Liver (tissue), 10 donors: ENCODE measurements at places on chromosomes 4 and X. TPM values are rescaled to one million over a fixed set of nuclear protein-coding genes. Genes with fewer than 3 reads are reported as not detected.

DNA sequence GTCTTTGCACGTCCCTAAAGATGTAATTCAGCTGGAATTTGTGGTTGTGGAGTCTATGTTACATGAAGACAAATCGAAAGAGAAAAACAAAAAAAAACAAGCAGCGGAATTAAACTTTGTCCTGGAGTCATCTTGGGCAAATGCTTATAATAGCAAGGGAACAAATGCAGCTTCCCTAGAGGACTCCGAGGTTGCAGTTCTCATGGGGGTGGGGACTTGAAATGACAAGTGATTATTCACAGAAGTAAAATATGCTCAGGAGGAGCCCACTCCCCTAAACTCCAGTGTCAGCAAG lies 362.4 kb downstream of the ARHGAP24 start:
- no peaks in the 10 kb centered on the region for H3K36me3 ChIP-seq
- no peak for DNase-seq
- no peaks in the 10 kb centered on the region for H3K4me1 ChIP-seq
- no peak overlapping the region for H3K27ac ChIP-seq
- H3K27me3 ChIP-seq, result no peaks in the 10 kb centered on the region

DNA sequence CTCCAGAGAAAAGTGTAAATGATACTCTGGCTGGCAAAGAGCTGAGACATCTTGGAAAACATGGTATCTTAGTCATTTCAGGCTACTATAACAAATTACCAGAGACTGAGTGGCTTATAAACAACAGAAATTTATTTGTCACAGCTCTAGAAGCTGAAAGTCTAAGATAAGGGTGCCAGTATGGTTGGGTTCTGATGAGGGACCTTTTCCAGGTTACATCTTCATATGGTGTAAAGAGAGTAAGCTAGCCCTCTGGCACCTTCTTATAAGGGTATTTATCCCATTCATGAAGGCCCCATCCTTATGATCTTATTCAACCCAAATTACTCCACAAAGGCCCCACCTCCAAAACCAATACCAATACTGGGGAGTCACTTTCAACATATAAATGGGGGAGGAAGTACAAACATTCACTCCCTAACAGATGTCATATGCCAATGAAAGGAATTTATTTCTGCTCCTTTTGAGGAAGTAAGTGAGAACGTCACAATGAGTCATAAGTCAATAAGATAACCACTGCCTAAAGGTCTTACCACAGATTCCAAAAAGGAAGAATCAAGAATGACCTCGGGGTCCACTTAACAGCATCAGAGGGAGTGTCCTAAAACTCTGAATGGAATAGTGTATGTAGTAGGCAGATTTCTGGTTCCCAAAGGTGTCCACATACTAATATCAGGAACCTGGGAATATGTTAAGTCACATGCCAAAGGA lies 246.6 kb downstream of the OPHN1 start:
- H3K4me3 ChIP-seq, result no peak overlapping the region
- no peaks in the 10 kb centered on the region for H3K4me1 ChIP-seq
- H3K27me3 ChIP-seq, result no peaks in the 10 kb centered on the region
- no peak overlapping the region for H3K27ac ChIP-seq

- no peaks in the 10 kb centered on the region for H3K36me3 ChIP-seq
- H3K27ac ChIP-seq, result no peak overlapping the region
- no peaks in the 10 kb centered on the region for H3K4me1 ChIP-seq
- no peak overlapping the region for H3K4me3 ChIP-seq
- no peaks in the 10 kb centered on the region for H3K27me3 ChIP-seq
- DNase-seq, result no peak
Observed at GRCh38 chrX:9495496-9495895, 30.6 kb downstream of the TBL1X start.

GRCh38 chrX:135185795-135186443 lies 14.7 kb upstream of the CT55 start:
- H3K4me3 ChIP-seq, result no peak overlapping the region
- H3K27me3 ChIP-seq, result no peaks in the 10 kb centered on the region
- no peak for DNase-seq
- no peaks in the 10 kb centered on the region for H3K36me3 ChIP-seq
- H3K27ac ChIP-seq, result no peak overlapping the region

DNA sequence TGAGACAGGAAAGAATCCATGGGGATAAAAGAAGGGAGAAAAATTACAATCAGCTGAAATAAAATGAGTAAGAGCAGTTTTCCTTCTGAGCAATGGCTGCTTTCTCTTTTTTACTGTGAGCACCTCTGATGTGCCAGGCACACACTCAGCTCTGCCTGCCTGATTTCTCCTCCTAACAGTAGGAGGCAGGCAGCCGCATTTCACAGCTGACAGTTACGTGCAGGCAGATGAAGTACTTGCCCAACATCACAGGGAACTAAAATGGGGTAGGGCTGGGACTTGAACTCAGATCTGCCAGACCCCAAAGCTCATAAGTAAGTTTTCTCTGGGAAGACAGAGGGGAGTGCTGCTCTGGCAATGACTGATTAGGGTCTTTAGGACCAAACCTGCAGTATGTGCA lies 54.6 kb downstream of the C4orf50 start:
- H3K27me3 ChIP-seq, result no peaks in the 10 kb centered on the region
- no peak overlapping the region for H3K4me3 ChIP-seq

DNA sequence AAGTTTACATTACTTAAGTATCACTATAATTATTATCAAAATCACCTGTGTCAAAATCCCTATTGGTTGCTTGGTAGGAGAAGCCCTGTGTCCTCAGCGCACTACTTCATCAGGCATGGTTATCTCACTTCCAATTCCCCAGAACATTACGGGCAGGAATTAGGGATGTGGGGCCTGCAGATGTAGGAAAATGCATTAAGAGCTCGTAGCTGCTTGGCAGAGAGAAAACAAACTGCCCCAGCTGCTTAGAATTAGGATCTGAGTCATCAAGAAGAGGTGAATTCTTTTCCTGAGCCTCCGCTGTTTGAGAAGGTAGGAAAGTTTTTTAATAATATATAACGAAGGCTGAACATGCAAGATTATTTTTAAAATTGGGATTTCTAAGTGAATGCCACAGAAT lies 31.1 kb upstream of the CLNK start:
- no peaks in the 10 kb centered on the region for H3K27me3 ChIP-seq
- no peaks in the 10 kb centered on the region for H3K4me1 ChIP-seq
- H3K36me3 ChIP-seq, result peaks cover 2% of the 10 kb centered on the region
- H3K27ac ChIP-seq, result no peak overlapping the region

GRCh38 chr4:7805533-7806337 lies 133.9 kb downstream of the AFAP1 start:
- H3K4me1 ChIP-seq, result peaks cover 8% of the 10 kb centered on the region
- H3K27me3 ChIP-seq, result no peaks in the 10 kb centered on the region
- H3K36me3 ChIP-seq, result no peaks in the 10 kb centered on the region
- DNase-seq, result no peak

DNA sequence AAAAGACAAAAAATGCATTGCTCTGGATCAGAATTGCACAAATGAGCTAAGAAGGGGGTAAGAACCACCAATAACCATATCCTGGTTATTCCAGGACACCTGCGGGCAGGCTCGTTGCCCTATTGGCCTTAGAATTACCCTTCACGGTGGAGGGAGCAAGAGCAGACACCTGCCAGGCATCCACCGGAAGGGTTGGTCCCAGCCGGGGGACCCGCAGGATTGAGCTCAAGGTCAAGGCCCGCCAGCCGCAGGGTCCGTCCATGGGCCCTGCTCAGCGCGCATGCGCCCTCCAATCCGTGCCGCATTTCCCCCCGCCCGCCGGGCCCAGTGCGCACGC lies 575 bp downstream of the SLC25A6 start:
- H3K27me3 ChIP-seq, result no peaks in the 10 kb centered on the region
- H3K4me1 ChIP-seq, result peaks cover 36% of the 10 kb centered on the region
- peak overlapping the region; percentile 100 for H3K4me3 ChIP-seq
- H3K36me3 ChIP-seq, result peaks cover 20% of the 10 kb centered on the region
- DNase-seq, result peak; percentile 94

GRCh38 chrX:136028383-136028984 lies 43.2 kb downstream of the SLC9A6 start:
- no peak for DNase-seq
- H3K4me1 ChIP-seq, result no peaks in the 10 kb centered on the region

- H3K27ac ChIP-seq, result no peak overlapping the region
- no peak overlapping the region for H3K4me3 ChIP-seq
- H3K36me3 ChIP-seq, result no peaks in the 10 kb centered on the region
Observed at GRCh38 chr4:58665649-58666048, 1555.5 kb upstream of the IGFBP7 start.

DNA sequence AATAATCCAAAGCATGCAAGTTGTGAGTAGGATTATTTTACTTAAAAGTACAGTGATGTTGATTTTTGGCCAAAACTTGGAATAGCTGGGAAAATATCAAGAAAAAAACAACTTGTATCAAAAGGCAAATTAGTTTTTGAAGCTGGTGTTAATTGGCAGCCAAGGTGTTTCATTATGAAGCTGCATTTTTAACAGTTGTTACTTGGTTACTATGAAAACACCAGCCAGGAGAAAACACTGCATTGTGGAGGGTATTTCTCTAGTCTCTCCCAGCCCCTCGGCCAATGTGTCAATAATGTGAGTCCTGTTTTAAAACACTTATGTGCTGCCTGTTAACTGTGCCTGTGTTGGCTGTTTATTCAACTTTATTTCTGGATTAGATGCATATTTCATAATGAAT lies 733.4 kb downstream of the ADGRL3 start:
- no peak overlapping the region for H3K4me3 ChIP-seq
- H3K36me3 ChIP-seq, result no peaks in the 10 kb centered on the region
- peaks cover 6% of the 10 kb centered on the region for H3K27me3 ChIP-seq
- DNase-seq, result no peak
- no peaks in the 10 kb centered on the region for H3K4me1 ChIP-seq

- no peaks in the 10 kb centered on the region for H3K27me3 ChIP-seq
- no peak overlapping the region for H3K27ac ChIP-seq
- H3K36me3 ChIP-seq, result no peaks in the 10 kb centered on the region
- no peak for DNase-seq
- no peak overlapping the region for H3K4me3 ChIP-seq
Observed at GRCh38 chrX:23114241-23114640, 114.5 kb downstream of the DDX53 start.

- no peaks in the 10 kb centered on the region for H3K4me1 ChIP-seq
- no peaks in the 10 kb centered on the region for H3K36me3 ChIP-seq
- H3K27ac ChIP-seq, result no peak overlapping the region
- H3K4me3 ChIP-seq, result no peak overlapping the region
- H3K27me3 ChIP-seq, result no peaks in the 10 kb centered on the region
Observed at GRCh38 chr4:101291198-101291597, 56.1 kb downstream of the PPP3CA start.

GRCh38 chrX:109782994-109783700 lies 50.1 kb upstream of the ACSL4 start:
- H3K4me3 ChIP-seq, result no peak overlapping the region
- H3K4me1 ChIP-seq, result no peaks in the 10 kb centered on the region
- no peaks in the 10 kb centered on the region for H3K27me3 ChIP-seq
- no peak for DNase-seq
- H3K27ac ChIP-seq, result no peak overlapping the region

GRCh38 chrX:116657071-116657470 lies 194.3 kb upstream of the CT83 start:
- H3K4me1 ChIP-seq, result no peaks in the 10 kb centered on the region
- no peak overlapping the region for H3K27ac ChIP-seq
- DNase-seq, result no peak
- no peaks in the 10 kb centered on the region for H3K27me3 ChIP-seq
- no peak overlapping the region for H3K4me3 ChIP-seq

DNA sequence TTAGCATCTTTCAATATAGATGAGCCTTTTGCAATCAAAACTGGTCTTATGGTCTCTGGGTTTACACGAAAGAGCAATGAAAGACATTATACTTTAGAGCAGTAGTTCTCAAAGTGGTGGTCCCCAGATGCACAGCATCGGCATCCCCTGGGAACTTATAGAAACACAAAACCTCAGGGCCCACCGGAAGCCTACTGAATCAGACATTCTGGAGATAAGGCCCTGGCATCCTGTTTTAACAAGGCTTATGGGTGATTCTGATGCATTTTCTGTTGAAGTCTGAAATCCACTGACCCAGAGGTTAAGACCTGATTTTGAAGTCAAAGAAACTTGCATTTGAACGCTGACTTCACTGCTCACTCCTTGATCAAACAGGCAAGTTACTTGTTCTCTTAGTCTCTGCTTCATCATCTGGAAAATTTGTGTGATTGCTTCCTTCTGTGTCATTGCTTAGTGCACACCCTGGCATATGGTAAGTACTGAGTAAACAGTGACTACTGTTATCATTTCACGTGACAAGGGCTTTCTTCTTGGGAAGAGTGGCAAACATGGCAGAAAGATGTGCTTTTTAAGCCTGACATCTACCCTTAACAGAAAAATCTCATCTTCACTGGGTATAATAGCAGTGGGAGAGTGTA lies 14.5 kb downstream of the CHRNA9 start:
- no peaks in the 10 kb centered on the region for H3K4me1 ChIP-seq
- no peaks in the 10 kb centered on the region for H3K36me3 ChIP-seq
- H3K27ac ChIP-seq, result no peak overlapping the region
- DNase-seq, result no peak
- no peak overlapping the region for H3K4me3 ChIP-seq

LNX1 gene
- 3.0 TPM for total RNA-seq

RS1 gene
- not detected for total RNA-seq

ETDA gene
- not detected for total RNA-seq

TRAPPC2 gene
- total RNA-seq, result 9.1 TPM

BMPR1B gene
- total RNA-seq, result 0.70 TPM

TMEM255A gene
- total RNA-seq, result not detected

ELMOD2 gene
- total RNA-seq, result 20.0 TPM

RIPPLY1 gene
- not detected for total RNA-seq
